ENCODE measurements at places on chromosomes 6 and 20.

DNA sequence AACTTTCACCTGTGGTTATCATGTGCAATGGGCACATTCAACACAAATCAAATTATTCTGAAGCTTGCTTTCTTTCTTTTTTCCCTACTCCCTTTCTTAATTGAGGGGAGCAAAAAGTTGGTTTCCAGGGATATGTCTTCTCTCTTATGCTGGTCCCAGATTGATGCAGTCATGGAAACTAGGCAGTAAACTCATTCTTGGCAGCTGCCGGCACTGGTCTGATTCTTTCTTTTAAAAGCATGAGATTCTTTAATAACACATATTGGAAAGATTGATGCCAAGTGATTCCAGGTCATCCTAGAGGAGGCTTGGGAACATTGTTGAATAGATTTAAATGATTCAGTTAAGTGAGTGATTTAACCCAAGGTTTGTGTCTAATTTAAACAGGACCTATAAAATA is 29.0 kb downstream of the PTPRA start:
- DNase-seq, result no peak

DNA sequence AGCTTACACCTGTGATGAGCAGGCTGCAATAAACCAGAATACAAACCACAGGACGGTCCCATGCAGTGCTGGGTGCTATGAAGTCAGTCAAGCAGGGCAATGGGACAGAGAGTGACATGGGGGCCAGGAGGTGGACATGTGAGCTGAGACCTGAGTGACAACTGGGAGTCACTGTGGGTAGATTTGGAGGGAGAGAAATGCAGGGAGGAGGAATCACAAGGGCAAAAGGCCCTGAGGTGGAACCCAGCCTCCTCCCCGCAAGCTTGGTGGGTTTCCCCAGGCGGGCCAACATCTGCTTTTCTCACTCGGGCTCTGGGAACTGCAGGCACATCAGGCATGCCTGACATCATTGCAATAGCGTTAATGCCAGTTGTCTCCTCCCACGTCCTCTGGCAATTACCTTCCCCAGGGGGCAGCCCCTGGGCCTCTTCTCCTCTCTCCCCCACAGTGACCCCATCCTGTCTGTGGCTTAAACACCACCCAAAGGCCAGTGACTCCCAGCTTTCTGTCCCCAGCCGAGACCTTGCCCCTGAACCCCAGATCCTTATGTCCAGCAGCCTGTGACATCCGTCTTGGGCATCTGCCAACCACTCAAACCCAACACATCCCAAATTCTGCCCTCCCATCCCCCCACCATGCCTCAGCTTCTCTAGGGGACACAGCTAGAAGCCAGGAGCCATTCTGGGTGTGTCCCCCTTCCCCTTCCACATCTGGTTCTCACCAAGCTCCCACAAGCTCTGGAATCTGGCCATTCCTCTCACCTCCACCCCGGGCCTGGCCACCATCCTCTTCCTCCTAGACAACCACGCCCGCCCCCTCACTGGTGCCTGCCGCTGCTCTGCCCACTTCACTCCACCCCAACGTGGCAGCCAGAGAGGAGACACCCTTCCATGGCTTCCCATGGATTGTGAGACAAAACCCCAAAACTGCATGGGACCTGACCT is 28.2 kb downstream of the PDRG1 start:
- no peak for DNase-seq

DNA sequence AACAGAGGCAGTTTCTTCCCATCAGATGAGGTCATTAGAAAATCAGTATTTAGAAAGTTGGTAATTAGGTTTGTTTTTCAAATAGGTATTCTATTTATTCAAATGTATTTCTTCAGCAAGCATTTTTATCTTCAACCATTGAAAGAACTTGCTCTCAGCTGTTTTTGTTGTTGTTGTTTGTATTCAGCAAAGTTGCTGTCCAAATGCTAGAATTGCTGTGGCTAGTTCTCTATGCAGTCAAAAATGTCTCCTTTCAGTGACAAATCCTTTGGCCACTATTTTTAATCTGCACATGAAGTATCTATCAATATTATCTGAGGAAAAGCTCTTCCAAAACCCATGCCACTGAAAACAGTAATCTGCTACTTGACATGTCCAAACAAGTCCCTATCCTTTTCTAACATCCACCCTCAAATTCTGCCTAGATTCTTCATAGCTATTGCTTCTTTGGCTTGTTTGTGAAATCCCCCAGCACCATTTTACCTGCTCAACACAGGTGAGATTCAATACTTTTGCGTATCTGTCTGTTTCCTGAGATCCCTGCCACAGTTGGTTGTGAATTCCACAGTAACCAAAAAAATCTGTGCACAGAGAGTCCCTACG is 1005.4 kb downstream of the GRIK2 start:
- DNase-seq, result no peak

DNA sequence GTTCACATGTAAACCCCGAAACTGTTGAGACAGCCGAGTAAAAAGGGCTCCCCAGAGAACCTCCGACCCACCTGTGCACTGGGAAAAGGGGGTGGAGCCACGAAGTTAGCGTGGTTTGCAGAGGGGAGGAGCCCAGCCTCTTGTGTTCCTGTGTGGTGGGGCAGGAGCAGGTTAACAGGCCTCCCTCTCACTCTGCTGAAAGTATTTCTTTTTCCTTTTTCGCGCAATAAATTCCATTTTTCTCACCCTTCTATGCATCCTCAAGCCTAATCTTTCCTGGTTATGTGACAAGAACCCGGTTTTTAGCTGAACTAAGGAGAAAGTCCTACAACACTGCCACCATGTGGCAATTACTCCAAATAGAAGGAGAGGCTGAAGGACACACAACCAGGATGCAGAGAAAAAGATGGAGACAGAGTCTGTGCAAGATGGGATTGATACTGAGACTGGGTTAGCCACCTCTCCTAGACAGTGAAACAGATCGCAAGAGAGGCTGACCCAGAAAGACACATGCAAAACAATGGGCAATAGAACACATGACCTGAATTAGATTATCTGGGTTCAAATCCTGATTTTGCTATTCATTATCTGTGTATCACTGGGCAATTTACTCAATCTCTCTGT is 168.7 kb upstream of the PRSS16 start:
- peak; percentile 75 for DNase-seq

DNA sequence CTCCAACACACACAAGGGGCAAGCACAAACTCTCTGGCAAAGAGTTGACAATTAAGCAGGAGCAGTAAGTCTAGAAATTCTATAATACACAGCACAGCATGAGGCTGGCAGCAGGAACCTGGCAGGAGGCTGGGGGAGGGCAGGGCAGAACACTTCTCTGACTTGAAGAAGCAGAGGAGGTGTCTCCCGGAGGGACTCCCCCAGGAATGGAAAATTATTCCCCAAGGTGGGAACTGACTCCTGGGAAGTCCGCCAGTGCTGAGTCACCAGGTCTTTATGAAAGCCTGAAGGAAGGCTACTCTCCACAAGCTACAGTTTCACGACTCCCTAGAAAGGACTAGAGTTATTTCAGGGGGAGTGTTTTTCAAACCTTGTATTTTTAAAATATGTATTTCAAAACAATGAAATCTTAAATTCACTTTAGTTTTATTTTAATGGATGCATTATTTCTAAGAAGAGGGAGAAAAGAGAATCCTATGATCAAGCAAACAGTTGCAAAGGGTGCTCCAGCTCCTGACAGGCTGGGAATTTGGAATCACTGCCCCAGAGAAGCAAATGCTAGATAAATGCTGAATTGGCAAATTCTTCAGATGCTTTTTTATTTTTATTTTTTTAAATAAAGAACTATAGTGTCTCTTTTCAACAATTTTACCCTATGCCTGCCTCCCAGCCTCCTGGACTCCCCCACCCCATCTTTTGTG is 192.8 kb downstream of the LY86 start:
- peak; percentile 12 for DNase-seq

GRCh38 chr6:168438783-168439520 is 2.0 kb upstream of the SMOC2 start:
- DNase-seq, result no peak

GRCh38 chr6:103153016-103153415 is 1706.7 kb downstream of the HACE1 start:
- DNase-seq, result no peak

DNA sequence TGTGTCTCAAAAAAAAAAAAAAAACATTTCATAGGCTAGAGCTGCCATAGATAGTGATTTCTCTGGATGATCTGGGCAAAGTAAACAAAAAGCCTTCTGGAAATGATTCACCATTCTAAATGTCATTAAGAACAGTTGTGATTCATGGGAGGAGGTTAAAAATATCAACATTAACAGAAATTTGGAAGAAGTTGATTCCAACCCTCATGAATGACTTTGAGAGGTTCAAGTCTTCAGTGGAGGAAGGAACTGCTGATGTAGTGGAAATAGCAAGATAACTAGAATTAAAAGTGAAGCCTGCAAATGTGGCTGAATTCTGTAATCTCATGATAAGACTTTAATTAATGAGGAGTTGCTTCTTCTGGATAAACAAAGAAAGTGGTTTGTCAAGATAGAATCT is 26.8 kb upstream of the MMP24 start:
- DNase-seq, result no peak

GRCh38 chr6:154928325-154928922 is 66.7 kb upstream of the TIAM2 start:
- DNase-seq, result peak; percentile 42

DNA sequence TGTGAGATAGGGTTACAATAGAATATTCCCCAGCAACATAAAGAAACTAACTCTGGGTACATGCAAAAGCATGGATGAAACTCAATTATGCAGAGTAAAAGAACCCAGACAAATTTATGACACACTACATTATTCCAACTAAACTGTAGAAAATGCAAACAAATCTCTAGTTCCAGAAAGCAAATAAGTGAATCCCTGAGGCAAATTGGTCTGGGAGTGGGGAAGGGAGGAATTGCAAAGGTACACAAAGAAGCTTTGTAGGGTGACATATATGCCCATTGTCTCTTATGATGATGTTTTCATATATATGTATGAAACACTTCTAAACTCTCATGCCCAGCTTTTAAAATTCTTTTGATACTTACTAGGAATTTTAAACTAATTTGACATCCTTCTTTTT is 266.0 kb downstream of the CDKAL1 start:
- DNase-seq, result no peak

DNA sequence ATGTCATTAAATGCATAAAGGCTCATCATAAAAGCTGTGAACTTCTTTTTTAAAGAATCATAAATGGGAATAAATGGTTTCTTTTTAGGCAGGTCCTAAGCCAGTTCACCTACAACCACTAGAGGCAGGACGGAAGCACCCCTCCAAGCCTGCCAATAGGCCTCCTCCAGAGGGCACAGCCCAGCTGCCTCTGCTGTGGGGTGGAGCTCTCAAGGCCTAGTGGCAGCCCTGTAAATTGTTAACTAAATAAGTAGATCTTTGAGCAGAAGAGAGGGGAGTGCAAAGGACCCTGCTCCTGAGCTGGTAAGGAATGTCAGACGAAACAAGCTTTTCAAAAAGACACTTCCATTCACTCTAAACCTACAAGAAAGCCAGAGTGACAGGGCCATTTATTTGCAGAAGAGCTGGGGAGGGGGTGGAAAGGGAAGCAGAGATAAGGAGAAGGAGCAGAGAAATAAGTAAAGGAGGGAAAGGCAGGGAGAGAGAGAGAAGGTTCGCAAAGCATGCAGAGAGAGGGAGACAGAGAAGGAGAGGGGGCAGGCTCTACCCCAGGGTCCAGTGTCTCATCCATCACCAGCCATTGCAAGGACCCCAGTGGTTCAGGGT is 18.0 kb upstream of the MAFB start:
- DNase-seq, result no peak

- no peak for DNase-seq
These were observed 246.8 kb upstream of the TENT5A start for GRCh38 chr6:81999270-81999669.

DNA sequence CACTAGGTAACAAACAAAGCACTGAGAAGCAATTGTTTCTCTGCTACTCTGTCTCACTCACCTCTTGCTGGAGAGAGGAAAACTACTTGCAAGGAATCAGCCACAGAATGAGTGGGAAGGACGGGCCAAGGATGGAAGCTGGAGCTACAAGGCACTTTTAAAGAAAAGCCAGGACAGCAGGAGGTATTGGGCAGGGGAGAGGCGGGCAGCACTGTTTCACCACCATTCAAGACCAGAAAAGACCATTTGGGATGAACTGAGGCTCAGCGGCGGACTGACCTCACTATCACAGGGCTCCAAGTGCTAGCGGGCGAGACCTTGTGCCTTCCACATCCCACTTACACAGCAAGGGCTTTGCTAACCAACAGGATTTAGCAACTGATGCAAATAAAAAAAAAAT is 137.4 kb downstream of the IPCEF1 start:
- DNase-seq, result no peak

DNA sequence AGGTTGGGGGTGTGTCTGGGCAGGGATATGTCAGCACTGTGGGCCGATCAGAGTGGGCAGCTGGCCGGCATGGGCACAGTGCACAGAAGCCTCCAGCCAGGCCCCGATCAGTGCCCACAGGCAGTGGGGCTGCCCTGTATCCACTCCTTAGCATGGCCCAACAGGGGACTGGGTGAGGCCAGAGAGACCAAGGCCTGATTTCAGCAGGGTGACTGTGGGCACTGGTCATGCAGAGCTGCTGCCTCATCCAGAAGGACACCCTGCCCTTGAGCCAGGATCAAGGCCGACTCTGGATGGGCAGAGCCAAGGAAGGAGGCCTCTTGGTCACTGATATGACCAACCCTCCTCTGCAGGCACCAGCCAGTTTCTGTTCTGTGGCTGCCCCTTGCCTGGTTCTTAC is 159.7 kb downstream of the CDH4 start:
- DNase-seq, result no peak

DNA sequence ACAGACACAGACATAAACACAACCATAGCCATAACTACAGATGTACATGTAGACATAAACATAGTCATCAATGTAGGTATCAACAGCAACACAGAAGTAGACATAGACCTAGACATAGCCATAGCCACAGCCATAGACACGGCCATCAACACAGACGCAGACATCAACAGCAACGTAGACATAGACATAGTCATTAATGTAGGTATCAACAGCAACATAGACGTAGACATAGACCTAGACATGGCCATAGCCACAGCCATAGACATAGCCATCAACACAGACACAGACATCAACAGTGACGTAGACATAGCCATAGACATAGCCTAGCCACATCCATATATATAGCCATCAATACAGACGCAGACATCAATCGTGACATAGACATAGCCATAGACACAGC is 258.3 kb upstream of the FOXQ1 start:
- no peak for DNase-seq

- DNase-seq, result no peak
These were observed 47.8 kb downstream of the ELOVL5 start for GRCh38 chr6:53300656-53301551.

DNA sequence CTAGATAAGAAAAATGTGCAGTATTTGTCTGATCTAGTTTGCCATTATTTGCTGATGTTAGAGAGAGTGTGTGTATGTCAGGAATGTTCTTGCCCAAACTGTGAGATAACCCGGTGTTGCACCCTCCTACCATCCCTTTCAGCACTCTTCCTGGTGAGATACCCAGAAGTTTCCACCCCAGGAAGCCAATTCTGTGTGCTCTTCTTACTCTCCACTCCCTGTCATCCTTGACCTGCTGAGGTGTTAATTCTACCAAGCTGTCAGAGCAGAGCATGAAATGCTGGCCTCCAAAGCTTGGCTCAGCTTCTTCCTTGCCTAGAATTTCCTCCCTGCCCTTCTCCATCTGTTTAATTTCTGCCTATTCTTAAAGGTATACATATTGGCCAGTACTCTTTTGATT is 237.3 kb upstream of the CNR1 start:
- DNase-seq, result no peak

GRCh38 chr20:49507741-49508434 is 25.4 kb upstream of the KCNB1 start:
- no peak for DNase-seq

- no peak for DNase-seq
These were observed 556.0 kb upstream of the JAG1 start for GRCh38 chr20:11229772-11230171.
